Bronchial epithelial cell (primary cell): ENCODE measurements at places on chromosomes 12 and 14. TPM values are rescaled to one million over a fixed set of nuclear protein-coding genes. Genes with fewer than 3 reads are reported as not detected.
A peak's percentile ranks its signal among the peaks of the same experiment; 100 is the strongest.

Gene CLEC7A
- total RNA-seq: not detected in 2 replicates

Gene FAM186B
- total RNA-seq: 0.13 and 0.26 TPM in 2 replicates

Gene WNT1
- total RNA-seq: not detected in 2 replicates

Gene RBM23
- 26.6 and 41.2 TPM in 2 replicates for total RNA-seq

Gene OSBPL8
- 63.7 and 80.0 TPM in 2 replicates for total RNA-seq

Gene MYH6
- not detected in 2 replicates for total RNA-seq

- DNase-seq: no peak
These were observed 137.2 kb upstream of the GSC start for GRCh38 chr14:94906991-94907587.

DNA sequence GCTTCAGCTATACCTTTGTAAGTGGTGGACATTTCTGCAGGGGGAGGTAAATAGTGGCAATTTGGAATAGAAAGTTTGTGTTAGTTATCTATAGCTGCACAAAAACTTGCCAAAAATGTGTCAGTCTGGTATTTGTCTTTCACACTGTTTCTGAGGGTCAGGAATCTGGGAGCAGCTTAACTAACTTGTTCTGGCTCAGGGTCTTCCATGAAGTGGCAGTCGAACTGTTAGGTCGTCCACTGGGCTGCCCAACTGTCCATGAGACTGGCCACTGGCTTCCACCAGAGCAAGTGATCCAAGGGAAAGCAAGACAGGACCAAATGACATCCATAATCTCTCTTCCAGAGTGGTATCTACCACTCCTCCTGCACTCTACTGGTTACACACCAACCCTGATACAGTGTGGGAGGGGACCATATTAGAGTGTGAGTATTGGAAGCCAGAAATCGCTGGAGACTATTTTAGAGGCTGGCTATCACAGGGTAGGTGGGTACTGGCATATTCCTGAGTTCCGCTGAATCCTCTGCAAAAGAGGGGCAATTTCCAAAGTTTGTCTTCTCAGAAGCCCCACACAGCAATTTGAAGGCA lies 60.9 kb downstream of the DYRK2 start:
- DNase-seq: no peak

GRCh38 chr12:63480186-63480585 lies 188.1 kb downstream of the DPY19L2 start:
- peak; percentile 17 for DNase-seq

DNA sequence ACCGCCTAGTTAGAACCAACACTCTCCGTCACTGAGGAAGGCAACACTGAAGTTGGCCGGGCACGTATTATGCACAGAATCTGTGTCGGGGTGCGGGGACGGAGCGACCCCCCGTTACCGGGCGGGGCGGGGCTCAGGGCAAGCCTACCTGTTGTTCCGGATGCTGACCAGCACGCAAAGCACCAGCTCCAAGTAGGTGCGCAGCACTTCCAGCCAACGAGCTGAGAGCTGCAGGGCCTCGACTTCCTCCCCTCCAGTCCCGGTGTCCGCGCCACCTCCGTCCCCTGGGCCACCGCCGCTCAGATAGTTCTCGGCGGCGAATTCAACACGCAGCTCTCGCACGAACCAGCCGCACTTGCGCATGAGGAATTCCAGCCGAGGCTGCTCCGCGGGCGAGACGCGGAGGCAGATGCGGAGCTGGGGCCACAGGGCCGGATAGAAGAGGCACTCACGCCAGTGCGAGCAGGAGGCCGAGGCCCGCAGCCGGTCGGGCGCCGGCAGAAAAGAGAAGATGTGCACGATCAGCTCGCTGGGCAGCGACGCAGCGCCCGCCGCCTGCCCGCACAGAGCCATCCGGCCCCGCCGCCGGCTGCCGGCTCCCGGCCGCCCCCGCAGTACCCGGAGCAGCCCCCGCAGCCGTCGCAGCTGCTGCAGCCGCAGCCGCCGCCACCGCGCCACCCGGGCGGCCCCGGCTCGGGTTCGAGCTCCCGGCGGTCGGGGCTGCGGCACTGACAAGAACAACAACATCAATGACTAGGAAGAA lies 636 bp downstream of the FBXO33 start:
- peak; percentile 46 for DNase-seq

- DNase-seq: no peak
These were observed 70.8 kb downstream of the NCOR2 start for GRCh38 chr12:124496584-124496983.

- DNase-seq: no peak
These were observed 22.6 kb downstream of the C12orf75 start for GRCh38 chr12:105352940-105353635.

GRCh38 chr12:123085066-123085465 lies 65.8 kb downstream of the PITPNM2 start:
- no peak for DNase-seq

GRCh38 chr14:67673451-67673850 lies 981 bp downstream of the VTI1B start:
- peak; percentile 37 for DNase-seq

DNA sequence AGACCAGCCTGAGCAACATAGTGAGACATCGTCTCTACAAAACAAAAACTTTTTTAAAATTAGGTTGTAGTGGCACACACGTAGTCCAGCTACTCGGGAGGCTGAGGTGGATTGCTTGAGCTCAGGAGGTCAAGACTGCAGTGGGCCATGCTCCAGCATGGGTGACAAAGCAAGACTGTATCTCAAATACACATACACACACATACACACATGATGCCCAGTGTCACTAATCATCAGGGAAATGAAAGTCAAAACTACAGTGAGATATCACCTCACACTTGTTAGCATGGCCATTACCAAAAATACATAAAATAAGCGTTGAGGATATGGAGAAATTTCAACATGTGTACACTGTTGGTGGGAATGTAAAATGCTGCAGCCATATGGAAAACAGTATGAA lies 33.2 kb upstream of the KICS2 start:
- DNase-seq: no peak

- no peak for DNase-seq
These were observed 49.2 kb downstream of the BRMS1L start for GRCh38 chr14:35875296-35875695.
